K562 (cell line): ENCODE measurements at places on chromosomes 1 and 21.

DNA sequence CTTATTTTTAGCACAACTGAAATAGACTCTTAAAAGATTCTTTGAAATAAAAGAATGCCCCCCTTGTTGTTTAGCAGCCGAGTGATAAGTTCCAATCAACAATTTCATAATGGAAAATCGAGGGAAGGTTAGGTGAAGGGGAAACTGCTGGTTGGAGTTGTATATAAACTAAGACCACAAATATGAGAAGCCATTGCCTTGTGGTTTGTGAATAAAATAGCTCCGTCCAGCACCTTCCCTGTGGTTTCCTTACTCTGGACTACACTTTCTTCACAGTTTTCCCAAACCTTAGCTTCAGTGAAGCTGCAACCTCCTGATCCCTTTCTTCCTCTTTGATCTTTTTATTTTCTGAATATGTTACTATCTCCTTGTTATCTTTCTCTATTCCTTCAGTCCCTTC lies 6.7 kb upstream of the RAB3GAP2 start:
- DNase-seq = no peak

DNA sequence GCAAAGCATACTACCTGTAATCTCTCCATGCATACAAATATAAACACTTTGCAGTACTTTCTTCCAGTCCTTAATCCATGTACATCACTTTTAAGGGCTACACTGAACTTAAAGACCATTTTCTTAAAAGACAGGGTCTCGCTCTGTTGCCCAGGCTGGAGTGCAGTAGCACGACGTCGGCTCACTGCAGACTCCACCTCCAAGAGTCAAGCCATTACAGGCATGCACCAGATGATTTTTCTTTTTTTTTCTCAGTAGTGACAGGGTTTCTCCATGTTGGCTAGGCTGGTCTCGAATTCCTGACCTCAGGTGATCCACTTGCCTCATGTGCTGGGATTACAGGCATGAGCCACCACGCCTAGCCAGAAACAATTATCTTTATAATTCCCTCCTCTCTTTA lies 22.9 kb downstream of the PUM1 start:
- no peak for DNase-seq

DNA sequence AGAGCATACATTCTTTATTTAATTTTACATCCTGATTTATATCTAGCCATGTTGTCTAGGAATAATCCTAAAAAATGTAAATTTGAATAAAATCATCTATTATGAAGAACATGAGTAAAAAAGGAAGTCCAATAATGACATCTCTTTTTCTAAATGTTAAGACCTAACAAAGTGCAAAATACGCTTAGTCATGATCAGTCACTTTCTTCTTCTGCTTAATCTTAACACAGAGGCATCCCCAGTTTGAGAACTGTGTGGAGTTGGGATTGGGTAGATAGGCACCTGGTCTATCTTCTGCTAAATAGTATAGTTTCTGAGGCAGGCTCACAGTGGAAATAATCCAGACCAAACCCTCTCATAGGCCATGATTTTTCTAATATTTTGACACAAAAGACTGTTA lies 311.7 kb upstream of the LRRC7 start:
- DNase-seq = no peak

GRCh38 chr1:25769625-25770383 lies 30.2 kb upstream of the SELENON start:
- no peak for DNase-seq

- DNase-seq = no peak
These were observed 75.4 kb downstream of the APP start for GRCh38 chr21:26095131-26095530.

DNA sequence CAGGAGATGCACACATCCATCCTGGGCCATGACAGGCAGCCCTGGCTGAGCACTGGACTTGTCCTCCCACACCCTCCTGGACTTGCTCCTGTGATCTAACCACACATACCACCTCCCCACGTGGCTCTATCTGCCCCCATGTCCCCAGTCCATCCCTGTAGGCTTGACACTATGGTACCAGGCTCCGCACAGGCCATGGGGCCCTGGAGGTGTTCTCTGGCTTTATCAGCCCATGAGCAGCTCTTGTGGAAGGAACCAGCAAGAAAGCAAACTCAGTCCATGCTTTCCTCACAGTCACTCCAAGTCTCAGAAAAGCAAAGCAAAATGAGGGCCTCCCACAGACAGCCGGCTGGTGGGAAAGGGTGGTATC lies 61.6 kb downstream of the CD46 start:
- no peak for DNase-seq

DNA sequence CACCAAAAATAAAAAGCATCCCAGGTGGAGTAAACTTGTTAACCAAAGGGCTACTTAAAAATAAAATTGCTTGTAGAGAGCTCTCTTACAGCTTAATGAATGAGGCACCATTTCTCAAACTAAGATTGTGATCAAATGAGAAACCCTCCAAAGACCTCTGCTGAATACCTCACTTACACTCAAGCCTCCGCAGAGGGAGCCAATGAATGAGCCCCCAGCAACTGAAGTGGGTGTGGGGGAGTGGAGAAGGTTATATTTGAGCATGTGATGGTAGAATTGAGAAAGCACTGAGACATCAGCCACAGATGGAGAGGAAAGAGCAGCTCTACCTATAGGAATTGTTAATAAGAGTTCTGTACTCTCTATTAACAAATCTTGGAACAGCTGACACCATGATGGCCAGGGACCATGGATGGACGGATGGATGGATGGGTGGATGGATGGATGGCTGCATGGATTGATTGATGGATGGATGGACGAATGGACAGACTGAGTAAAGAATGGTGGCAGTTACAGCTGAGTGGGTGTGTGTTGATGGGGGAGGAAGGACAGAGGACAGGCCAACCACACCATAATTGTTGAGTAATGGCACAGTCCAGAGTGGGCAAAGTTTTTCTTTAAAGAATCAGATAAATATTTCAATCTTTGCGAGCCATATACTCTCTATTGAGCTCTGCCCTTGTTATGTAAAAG lies 20.3 kb upstream of the TIAM1 start:
- no peak for DNase-seq

DNA sequence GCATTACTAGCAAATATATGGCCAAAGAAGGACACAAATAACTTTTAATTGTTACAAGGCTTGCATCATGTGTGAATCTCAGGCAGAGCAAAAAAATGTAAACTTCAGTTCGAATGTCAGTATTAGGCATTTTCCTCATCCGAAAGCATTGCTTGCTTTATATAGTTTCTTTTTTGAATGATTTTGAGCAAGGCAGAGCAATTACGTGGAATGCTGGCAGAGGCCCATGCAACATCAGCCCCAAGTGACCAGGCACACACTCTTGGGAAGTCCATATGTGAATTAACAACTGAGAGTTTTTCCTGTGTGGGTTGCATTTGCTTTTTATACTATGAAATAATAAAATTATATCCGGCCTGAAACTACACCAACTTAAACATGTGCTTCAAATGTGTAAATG lies 274.8 kb downstream of the PTPRC start:
- DNase-seq = no peak

DNA sequence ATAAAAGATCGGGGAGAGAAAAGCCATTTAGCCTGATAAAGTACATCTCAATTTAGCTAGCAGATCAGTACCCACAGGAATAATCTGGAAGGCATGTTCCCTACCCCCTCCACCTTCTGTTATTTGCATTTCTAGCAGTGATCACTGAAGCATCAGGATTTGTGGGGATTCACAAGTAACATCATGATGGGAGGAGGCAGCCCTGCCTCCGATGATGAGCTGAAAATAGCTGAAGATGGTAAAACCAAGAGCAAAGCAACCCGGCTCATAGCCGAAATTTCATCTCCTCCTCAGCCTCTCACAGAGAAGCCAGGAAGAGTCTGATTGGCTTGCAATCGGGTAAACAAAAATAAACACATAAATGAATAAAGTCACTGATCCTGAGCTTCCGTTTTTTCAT lies 2.4 kb downstream of the CCSAP start:
- no peak for DNase-seq
